CD4-positive, alpha-beta T cell (primary cell): ENCODE measurements at places on chromosomes 1 and 21. TPM values are rescaled to one million over a fixed set of nuclear protein-coding genes. Genes with fewer than 3 reads are reported as not detected.

GRCh38 chr1:245718951-245719350, 564.2 kb downstream of the KIF26B start:
- no peak for DNase-seq

GRCh38 chr21:28516021-28516420, 476.7 kb downstream of the LTN1 start:
- no peak for DNase-seq

DNA sequence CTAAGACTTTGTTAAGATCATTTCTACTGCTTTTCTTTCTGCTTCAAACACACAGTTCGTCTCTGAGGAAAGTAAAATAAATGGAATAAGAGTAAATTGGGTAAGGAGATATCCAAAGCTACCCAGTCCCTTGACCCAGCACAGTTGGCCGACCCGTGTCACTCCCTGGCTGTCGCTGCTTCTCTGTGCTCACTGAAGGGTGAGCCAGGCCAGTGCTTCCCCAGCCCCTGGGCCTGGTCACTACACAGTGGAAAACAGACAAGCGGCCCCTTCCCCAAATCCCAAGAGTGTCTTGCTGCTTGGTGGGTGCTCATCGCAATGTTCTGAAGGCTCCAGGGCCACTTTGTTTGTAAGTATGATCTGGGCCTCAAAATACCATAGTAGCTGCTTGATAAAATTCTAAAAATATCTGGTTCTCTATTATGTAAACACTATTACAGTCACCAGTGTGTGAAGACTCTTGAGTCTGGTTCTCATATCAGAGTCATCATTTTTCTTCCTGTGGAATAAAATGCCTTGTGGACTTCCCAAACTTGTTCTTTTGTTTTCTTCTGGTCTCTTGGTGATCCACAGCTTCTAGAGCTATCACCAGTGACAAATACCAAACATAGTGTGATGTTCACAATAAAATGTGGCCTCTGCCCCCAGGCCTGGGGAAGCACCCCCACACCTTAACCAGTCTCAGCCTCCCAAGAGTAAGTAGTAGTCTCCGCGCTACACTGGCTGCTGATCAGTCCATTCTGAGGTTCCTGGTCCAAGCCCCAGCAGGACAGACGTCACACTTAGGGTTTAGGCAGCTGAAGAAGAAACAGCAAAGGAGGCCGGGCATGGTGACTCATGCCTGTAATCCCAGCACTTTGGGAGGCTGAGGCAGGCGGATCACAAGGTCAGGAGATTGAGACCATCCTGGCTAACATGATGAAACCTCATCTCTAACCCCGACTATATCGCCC, 106.2 kb downstream of the DHRS3 start:
- no peak for DNase-seq

DNA sequence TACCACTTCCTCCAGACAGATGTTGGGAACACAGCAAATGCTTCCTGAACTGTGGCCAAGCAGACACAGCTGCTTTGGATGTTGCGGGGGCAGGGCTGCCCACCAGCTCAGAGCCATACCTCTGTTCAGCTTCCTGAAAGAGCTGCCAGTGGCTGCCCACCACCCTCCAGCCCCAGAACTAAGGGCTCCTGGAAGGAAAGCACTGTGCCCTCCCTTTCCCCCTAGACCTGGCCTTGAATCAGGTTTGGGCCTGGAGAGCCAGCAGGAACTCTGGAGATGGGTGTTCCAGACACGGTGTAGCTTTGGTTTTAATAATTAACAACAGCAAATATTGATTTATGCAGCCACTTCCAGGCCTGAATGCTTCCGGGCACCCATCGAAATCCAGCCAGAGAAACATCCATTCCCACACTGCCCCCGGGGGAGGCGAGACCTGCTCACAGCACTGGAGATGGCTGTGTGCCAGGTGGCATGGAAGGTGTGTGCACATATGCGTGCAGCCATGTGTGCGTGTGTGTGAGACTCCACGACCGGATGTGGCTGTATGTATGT, 45.7 kb downstream of the RAP1GAP start:
- no peak for DNase-seq

- DNase-seq = no peak
These were observed 154.8 kb upstream of the POU3F1 start for GRCh38 chr1:38201431-38201830.

DNA sequence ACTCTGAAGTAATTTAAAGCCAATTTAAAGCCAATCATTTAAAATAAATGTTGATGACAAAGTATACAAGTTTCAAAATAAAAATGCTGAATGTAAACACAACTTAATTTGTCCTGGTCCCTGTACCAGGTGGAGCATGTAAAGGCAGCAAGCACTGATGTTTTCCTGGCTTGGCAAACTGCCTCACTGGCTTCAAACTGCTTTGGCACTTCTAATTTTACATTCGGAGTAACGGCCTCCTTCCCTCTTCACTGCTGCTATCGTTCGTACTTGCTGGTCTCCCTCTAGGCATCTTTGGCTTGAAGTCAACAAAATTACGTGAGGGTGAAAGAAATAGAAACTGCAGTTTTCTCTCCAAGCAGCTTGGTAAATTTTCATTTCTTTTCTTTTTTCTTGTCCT, 287.9 kb downstream of the LTN1 start:
- DNase-seq = no peak

DNA sequence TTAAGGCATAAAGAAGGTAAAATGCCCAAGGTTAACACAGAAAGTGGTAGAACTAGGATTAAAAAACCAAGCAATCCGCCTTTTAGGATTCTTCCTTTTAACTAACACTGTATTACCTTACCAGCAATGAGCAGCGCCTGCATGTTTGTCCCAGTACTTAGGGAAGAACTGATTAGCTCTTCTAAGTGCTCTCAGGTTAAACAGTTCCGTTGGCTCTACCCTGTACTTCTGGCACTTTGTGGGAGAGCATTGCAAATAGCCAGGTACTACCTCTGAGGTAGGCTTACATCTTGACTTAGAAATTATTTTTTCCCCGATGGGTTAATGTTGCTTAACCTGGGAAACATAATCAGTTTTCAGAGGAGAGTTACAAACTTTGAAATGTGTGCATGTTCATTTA, 21.5 kb downstream of the DHX9 start:
- no peak for DNase-seq

DNA sequence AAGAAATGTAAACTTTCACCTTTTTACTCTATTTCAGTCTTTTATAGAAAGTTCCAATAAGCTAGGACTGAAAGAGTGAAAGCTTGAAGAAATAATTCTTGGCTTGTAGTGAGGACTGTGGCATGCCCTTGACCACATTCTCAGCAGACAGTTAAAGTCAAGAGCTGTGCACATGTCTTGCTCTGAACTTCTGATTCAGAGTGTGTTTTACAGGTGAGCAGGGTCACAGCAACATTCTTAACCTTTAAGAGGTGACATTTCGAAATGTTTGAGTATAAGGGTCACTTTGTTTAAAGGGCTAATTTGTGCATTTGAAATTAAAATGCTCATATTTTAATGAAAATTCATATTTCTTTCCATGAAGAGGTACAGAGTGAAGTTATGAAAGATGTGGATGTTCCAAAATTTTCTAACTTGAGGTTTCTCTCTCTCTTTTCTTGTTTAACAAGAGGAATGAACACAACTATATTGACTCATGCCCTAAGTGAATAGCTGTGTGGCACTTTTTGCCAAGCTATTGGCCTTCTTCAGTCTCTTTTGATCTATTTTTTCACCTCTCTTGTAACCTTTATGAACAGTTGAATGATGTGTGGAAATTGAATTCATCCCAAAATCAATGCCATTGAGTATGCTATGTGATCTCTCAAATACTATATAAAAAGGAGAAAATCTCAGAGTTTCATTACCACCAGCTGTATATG, 918.1 kb downstream of the ADGRL2 start:
- no peak for DNase-seq

DNA sequence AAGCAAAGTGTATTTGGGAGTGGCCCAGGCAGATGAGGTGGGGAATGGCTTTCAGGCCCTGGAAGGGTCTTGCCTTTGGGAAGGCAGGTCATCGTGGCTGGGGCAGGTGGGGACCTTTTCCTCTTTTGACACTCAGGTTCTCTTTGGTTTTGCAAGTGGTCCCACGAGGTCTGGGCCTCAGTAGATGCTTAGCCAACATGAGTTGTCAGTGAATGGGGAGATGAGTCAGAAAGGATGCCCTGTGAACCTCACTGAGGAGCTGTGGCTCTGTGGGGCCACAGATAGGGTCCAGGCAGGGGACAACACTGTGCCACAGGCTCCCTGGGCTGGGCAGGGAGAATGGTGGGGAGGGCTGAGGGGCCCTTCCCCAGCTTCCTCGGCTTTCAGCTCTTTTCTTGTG, 19.0 kb downstream of the ARHGEF10L start:
- DNase-seq = no peak

- DNase-seq = no peak
These were observed 10.9 kb upstream of the PLA2G2E start for GRCh38 chr1:19934336-19934735.

GRCh38 chr1:38608202-38608864, 251.2 kb downstream of the RRAGC start:
- no peak for DNase-seq

- no peak for DNase-seq
These were observed 20.6 kb upstream of the RNU1-4 start for GRCh38 chr1:16719571-16720350.

- DNase-seq = no peak
These were observed 3.0 kb upstream of the TMCC2 start for GRCh38 chr1:205224736-205225135.

DNA sequence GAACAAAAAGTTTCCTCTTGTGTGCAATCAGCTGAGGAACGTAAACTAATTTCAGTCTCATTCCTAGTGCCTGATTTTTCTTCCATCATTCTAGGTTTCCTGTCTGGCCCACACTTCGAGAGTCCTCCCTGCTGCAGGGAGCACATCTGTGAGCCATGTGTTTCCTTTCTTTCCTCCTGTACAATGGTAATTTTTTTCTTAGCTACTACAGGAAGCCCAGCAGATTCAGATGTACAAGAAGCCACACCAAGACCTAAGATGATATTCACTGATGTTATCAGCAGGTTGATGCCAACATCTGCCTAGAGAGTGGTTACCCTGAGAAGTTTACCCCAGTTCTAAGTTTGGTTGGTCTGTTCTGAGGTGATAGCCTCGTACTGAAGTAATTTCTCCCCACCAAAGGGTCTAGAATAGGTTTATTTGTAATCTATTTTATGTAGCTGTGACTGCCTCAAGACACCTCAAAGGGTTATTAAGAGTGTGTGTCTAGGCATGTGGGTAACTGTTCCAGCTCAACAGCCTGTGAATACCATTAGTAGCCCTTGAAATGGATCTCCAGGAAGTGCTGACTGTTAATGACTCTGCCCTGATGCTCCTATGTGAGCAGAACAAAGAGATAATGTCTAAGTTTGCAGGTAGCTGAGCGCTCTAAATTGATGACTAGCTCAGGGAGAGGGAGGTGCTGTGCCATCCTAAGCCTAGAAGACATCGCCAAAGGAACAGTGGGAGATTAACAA, 31.7 kb upstream of the CLDN14 start:
- DNase-seq = no peak

ODR4 gene
- total RNA-seq = 24.5 TPM

KRTAP21-2 gene
- not detected for total RNA-seq

MSH4 gene
- total RNA-seq = 0.25 TPM

CHI3L2 gene
- total RNA-seq = 13.9 TPM

S100A14 gene
- total RNA-seq = not detected

AMY1A gene
- not detected for total RNA-seq

KRTAP19-8 gene
- not detected for total RNA-seq

PIGR gene
- total RNA-seq = not detected
